Activated CD4-positive, alpha-beta T cell treated with anti-CD3 and anti-CD28 coated beads, Interleukin-2, amount 10 ng/mL, durations not matched to agents 24 days and 14 days (primary cell): ENCODE measurements at places on chromosomes 13 and 19. TPM values are rescaled to one million over a fixed set of nuclear protein-coding genes. Genes with fewer than 3 reads are reported as not detected.

GRCh38 chr13:61777899-61778298 is 362.2 kb upstream of the PCDH20 start:
- DNase-seq = no peak

DNA sequence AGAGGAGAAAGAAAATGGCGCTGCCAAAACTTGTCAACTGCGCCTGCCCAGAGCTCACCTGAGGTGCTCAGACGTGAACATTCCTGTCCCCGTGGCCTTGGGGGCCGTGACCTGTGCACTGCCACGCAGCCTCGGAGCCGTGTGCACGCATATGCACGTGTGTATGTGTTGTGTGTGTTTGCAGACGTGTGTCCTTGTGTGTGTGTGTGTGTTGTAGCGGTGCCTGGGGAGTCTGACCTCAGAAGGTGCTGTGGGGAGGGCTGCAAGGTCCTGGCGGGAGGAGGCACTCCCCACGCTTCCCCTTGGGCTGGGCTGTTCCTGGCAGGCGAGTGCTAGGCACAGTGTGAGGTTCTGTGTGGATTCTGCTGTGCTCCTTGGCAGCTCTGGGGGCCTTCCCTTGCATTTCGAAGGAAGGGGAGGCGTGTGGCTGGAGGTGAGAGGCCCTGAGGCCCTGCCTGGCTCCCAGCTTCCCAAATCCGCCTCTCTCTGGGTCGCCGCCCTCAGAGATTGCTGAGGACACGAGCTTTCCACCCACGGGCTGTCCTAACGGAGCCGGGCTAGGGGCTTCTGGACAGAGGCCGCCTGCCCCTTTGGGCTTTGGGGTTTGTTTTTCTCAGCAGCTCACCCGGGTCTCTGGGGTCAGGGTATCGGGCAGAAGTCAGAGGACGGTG is 4.5 kb downstream of the BSG start:
- DNase-seq = no peak

IZUMO2 gene
- not detected in 2 replicates for total RNA-seq

DNA sequence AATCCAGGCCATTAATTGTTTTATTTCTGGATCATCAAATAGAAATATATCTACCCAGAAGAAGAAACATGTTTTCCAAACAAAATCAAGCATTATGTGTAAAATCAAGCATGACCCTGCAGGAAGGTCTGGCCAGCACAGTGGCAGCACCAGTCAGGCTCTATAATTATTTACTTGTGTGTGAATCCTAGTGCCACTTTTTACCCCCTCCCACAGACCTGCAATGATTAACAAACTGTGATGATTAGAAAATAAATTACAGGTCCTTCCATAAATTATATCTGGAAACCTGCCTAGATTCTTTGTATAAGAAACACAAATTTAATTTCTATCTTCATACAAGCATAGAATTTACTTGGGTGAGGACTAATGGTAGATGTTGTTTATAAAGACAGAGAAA is 186.1 kb downstream of the GPC6 start:
- no peak for DNase-seq

CEACAM1 gene
- total RNA-seq = 8.6 and 9.0 TPM in 2 replicates

FFAR3 gene
- total RNA-seq = 0.21 and 0.69 TPM in 2 replicates

DNA sequence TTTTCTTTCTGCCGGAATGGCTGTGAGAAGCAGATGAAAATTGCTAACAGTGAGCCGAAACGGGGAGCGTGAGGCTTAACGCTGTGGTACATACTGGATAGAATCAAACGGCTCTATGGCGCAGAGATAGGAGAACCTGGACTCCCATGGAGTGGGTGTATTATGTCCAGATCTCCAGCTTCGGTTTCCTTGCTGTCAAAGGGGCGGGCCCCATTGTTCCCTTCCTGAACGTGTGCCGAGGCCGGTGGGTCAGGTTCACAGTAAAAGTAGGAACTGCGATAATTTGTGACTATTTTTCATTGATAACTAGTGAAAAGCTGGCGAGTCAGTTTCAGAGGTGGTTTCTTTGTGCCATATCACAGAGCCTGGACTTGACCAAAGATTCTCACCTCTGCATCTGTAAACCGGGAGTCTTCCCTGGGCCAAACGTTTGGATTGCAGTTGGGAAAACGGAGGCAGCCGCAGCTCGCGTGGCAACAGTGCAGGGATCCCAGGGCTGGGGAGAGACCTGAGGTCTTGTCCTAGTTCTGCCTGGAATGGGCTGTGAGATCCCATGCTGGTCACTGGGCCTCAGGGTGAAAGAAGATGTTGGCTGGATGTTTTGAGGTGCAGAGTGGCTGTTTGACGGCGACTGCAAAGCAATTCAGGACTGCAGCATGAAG is 752 bp downstream of the RPL18A start:
- peak; percentile 61 for DNase-seq

DNA sequence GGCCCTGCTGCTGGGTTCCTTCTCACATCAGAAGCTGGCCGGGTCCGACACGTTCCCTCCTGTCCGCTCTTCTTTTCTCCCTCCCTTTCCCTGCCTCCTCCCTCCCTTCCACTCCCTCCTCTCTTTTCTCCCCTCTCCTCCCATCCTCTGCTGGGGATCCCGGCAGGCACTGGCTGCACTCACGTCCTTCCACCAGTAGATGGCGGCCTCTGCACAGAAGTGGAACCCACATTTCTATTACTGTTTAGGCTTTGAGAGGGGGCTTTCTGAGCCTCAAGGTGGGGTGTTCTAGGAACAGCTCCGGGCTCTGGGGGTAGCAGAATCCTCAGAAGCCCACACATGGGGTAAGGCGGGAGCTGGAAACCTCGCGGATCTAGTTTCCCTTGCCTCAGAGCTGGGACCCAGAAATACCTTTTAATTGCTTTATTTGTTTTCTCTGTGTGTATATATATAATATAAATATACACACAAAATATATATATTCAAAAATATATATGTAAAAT is 294.2 kb downstream of the ZNF536 start:
- peak; percentile 81 for DNase-seq

DNA sequence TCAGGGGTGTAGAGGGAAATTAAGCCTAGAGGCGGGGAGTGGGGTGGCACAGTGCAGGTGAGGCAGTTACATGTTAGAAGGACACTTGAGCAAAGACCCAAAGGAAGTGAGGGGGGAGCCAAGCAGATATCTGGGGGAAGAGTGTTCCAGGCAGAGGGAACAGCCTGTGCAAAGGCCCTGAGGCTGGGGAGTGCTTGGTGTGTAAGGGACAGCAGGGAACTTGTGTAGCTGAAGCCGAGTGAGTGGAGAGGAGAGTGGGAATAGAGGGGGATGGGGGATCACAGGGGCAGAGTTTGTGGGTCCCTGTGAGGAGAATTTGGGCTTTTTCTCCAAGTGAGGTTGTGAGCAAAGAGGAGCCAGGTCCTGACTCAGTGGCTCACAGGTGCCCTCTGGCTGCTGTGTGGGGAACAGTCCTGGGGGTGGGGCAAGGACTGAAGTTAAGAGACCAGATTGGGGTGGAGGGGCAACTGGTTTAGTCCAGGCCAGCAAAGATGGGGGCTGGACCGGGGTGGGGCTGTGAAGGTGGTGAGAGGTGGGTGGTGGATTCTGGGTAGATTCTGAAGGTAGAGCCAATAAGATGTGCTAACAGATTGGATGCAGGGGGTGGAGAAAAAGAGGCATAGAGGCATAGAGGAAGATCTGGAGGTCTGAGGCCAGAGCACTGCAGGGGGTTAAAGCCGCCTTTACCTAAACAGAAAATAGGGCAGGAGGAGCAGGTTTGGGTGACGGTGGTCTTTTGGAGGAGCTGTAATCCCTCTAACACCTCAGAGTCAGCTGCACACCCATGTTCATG is 75.3 kb downstream of the CACNA1A start:
- peak; percentile 86 for DNase-seq

DNA sequence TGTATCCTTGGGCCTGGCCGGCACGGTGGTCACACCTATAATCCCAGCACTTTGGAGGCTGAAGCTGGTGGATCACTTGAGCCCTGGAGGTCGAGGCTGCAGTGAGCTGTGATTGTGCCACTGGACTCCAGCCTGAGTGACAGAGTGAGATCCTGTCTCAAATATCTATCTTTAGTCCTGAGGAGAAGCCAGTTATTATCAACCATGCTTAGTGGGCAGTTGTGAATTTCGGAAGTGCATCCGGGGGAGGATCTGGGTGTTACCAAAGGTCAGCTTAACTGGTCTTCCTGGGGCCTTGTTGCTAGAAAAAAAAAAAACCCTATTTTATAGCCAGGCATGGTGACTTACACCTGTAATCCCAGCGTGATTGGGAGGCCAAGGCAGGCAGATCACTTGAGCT is 9.6 kb downstream of the DHDH start:
- DNase-seq = no peak

DNA sequence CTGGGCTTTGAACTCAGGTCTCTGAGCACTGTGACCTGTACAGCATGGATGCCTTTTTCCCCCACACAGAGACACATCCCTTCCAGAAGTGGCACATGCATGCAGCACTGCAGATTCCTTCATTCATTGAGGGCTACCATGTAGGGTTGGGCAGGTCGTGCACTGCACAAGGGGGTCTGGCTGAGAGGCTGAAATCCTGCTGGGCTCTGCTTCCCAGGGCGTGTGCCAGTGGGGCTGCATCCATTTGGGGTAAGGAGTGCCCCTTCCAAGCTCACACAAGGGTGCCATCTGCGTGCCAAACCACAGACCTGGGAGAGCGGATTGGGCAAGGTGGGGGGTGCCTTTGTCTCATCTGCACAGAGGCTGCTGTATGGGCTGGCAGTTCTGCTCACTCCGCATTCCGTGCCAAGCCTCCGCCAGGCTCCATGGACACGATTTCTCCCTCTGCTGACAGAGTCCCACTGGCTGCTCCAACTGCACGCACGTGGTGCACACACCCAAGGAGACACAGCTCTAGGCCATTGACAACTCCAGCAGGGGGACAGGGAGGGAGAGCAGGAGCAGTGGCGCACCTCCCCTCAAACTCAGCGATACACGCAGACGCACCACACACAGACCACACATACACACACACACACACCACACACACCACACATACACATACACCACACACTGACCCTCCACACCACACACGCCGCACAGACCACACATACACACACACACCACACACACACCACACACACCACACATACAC is 4.5 kb upstream of the SHISA7 start:
- peak; percentile 62 for DNase-seq

GRCh38 chr13:100608906-100609305 is 20.3 kb upstream of the GGACT start:
- peak; percentile 75 for DNase-seq

DNA sequence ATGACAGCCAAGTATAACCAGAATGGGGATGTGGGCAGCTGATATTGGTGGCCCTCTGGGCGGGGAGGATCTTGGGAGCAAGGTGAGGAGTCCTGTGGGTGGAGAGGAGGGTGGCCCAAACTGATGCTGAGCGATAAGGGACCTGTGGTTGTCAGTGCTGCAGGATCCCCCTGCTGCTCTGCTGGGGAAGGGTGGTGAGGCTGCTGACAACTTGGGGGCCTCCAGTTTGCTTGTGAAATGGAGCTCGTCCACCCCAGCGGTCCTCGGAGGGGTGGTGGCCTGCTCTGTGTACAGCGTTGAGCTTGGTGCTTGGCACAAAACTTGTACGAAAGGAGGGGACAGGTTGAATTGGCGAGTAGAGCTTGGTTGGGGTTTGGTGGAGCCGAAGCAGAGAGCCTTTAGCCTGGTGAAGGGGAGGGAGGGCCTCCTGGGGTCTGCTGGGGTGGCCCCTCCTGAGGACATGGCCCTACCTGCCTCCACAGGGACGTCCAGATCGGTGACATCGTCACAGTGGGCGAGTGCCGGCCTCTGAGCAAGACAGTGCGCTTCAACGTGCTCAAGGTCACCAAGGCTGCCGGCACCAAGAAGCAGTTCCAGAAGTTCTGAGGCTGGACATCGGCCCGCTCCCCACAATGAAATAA is 2.9 kb downstream of the RPS11 start:
- DNase-seq = peak; percentile 82

- no peak for DNase-seq
Measured at GRCh38 chr19:27738569-27739193, 1474.3 kb downstream of the UQCRFS1 start.

PGLYRP2 gene
- total RNA-seq = not detected in 2 replicates

RASL11A gene
- total RNA-seq = 1.8 and 2.8 TPM in 2 replicates

- no peak for DNase-seq
Measured at GRCh38 chr13:39370554-39370953, 232.4 kb downstream of the LHFPL6 start.

DNA sequence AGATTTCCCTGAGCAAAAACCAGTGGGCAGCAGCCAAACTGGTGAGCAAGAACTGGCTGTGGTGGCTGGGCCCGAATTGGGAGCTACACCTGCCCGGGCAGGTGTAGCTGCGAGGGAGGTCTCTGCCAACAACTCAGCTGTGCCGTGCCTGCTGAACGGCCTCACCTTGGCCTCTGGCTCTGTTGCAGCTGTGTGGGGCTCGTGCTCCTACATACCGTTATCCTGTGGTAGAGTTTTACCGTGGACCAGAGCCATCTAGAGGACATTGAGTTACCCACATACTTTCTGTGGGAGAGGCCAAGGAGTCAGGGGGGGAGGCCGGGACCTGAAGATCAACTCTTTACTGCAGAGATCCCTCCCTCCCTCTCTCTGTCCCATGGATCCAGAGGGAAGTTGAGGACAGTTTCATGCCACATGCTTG is 113.2 kb downstream of the TM9SF2 start:
- peak; percentile 72 for DNase-seq

HCN2 gene
- 1.1 TPM in 2 replicates for total RNA-seq

TINCR gene
- total RNA-seq = 0.33 and 0.52 TPM in 2 replicates

DNA sequence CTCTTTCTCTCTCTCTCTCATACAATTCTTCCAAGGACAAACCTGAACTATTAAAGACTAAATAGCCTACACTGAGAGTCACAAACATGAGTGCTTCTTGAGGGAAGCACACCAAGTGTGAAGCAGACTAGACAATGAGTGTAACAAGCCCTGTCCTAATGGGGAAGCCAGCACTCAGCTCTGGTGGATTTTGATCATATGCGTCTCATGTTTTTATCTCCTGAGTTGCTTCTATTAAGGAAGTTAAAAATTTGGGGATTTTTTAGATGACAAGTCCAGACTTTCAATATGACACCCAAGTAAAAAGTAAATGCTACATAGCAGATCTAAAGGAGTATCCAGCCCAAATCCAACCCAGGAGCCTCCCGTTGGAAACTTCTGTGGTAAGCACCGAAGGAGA is 437.8 kb downstream of the RFC3 start:
- DNase-seq = no peak

- no peak for DNase-seq
Measured at GRCh38 chr13:33793726-33794125, 24.2 kb upstream of the RFC3 start.

GRCh38 chr19:57812226-57812625 is 2.5 kb downstream of the ZNF552 start:
- no peak for DNase-seq

GRCh38 chr13:28329395-28330158 is 165.4 kb downstream of the FLT1 start:
- DNase-seq = no peak

SIGLEC11 gene
- not detected in 2 replicates for total RNA-seq

ATP8B3 gene
- 3.6 and 4.2 TPM in 2 replicates for total RNA-seq
